ENCODE measurements at places on chromosomes 7 and 10. TPM values are rescaled to one million over a fixed set of nuclear protein-coding genes. Genes with fewer than 3 reads are reported as not detected.

Gene POR
- 24.9 TPM for total RNA-seq

Gene TAS2R5
- 0.75 TPM for total RNA-seq

Gene CYTH3
- 0.75 TPM for total RNA-seq

Gene TECPR1
- 26.5 TPM for total RNA-seq

- H3K36me3 ChIP-seq: no peaks in the 10 kb centered on the region
- no peak overlapping the region for H3K27ac ChIP-seq
- no peak overlapping the region for H3K4me3 ChIP-seq
- H3K27me3 ChIP-seq: no peaks in the 10 kb centered on the region
Observed at GRCh38 chr10:30576641-30577040, 52.9 kb downstream of the LYZL2 start.

GRCh38 chr7:115799430-115799829 lies 231.1 kb downstream of the TFEC start:
- no peaks in the 10 kb centered on the region for H3K4me1 ChIP-seq
- H3K27me3 ChIP-seq: peaks cover 2% of the 10 kb centered on the region
- H3K4me3 ChIP-seq: no peak overlapping the region

- H3K4me1 ChIP-seq: peaks cover 54% of the 10 kb centered on the region
Observed at GRCh38 chr10:451021-451471, 238.4 kb downstream of the DIP2C start.

- no peaks in the 10 kb centered on the region for H3K4me1 ChIP-seq
- H3K36me3 ChIP-seq: no peaks in the 10 kb centered on the region
- DNase-seq: no peak
- no peak overlapping the region for H3K4me3 ChIP-seq
- H3K27me3 ChIP-seq: peaks cover 22% of the 10 kb centered on the region
Observed at GRCh38 chr10:69666756-69667155, 36.7 kb downstream of the FAM241B start.

- peaks cover 35% of the 10 kb centered on the region for H3K4me1 ChIP-seq
- no peaks in the 10 kb centered on the region for H3K27me3 ChIP-seq
- H3K27ac ChIP-seq: no peak overlapping the region
- H3K4me3 ChIP-seq: no peak overlapping the region
- H3K36me3 ChIP-seq: no peaks in the 10 kb centered on the region
- DNase-seq: no peak
Observed at GRCh38 chr10:122541541-122542002, 19.0 kb upstream of the DMBT1 start.

All from activated CD4-positive, alpha-beta T cell treated with anti-CD3 and anti-CD28 coated beads for 36 hours (primary cell).